Foreskin fibroblast (primary cell): ENCODE measurements at places on chromosomes 6 and 20.

DNA sequence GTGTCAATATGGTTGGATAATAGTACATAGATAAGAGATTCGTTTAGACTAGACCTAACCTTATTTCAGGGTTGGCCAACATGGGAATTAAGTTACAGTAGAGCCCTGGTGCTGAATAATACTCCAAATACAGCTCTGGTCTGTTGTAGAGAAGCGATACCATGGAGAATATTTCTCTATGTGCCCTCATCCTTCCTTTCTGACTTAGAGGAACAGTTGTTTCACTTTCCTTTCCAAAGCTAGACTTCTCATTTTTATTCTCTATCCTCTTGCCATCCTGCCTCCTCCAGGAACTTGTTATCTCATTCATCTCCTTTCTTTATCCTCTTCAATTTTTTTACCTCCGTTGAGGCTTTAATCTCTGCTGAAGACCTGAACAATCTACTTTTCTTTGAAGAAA lies 68.9 kb downstream of the EDN1 start:
- no peak for DNase-seq

GRCh38 chr6:137495703-137496336 lies 1.6 kb upstream of the OLIG3 start:
- no peak for DNase-seq

- DNase-seq, result no peak
These were observed 75.2 kb upstream of the ADGRF1 start for GRCh38 chr6:47117314-47117713.

DNA sequence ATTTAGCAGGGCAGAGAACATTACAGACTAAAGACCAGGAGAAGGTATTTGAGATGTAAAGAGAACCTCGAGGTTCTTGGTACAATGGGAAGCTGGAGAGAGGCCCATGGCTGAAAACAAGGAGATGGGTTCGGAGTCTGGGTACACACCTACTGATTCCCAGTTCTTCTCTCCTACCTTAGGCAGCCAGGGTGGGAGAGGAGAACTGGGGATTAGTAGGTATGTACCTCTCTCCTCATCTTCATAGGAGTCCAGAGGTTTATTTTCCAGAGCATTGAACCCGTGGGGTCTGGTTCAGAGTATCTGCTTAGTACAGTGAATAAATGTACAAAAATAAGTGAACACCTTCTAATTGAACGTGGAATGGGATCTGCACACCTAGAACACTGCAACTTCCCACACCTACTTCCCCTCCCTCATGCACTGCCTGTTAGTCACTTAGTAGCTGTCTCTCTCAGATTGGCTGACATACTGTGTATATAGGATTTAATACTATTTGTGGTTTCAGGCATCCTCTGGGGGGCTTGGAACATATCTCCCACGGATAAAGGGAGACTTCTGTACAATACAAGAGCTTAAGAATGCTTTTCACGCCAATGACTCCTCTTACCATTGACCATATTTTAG lies 23.5 kb upstream of the NUP153 start:
- no peak for DNase-seq

GRCh38 chr6:87935196-87935595 lies 112.4 kb upstream of the SPACA1 start:
- DNase-seq, result no peak

GRCh38 chr6:150063640-150064039 lies 5.3 kb downstream of the ULBP3 start:
- no peak for DNase-seq

GRCh38 chr6:130978180-130978579 lies 84.9 kb downstream of the EPB41L2 start:
- no peak for DNase-seq

GRCh38 chr6:42771741-42772100 lies 10.1 kb upstream of the BICRAL start:
- no peak for DNase-seq

GRCh38 chr20:61666471-61666832 lies 399.2 kb downstream of the TAF4 start:
- DNase-seq, result no peak

DNA sequence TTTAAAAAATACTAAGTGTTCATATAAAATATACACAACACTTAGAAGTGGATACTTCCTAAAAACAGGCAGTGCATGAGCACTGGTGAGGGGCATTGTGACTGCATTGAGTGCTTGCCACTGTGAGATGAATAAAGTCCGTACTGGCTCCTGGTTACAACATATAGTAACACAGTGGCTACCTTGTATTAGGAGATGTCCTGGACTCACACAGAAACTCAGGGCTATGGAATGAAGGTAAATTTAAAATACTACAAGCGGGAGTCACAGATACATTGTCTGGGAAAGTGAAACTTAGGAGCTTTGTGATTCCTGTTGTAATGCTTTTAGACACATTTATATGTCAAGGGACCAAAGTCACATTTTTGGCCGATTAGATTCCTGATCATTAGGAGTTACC lies 36.5 kb upstream of the HLA-G start:
- no peak for DNase-seq

GRCh38 chr20:59947376-59947775 lies 7.2 kb downstream of the FAM217B start:
- no peak for DNase-seq

- no peak for DNase-seq
These were observed 455.4 kb downstream of the RNF144B start for GRCh38 chr6:18842534-18842933.

- no peak for DNase-seq
These were observed 437.3 kb downstream of the DHX35 start for GRCh38 chr20:39399463-39399862.

GRCh38 chr20:3781153-3781910 lies at the start of gene SPEF1:
Gene SPEF1, minus strand, starts transcription at chr20:3781448. Its CDS starts 161 bp downstream, at chr20:3781287.
- DNase-seq, result peak; percentile 91

GRCh38 chr6:16319813-16320532 lies 81.6 kb downstream of the GMPR start:
- peak; percentile 96 for DNase-seq

GRCh38 chr20:19712721-19713260 lies 45.3 kb upstream of the RIN2 start:
- DNase-seq, result peak; percentile 42

DNA sequence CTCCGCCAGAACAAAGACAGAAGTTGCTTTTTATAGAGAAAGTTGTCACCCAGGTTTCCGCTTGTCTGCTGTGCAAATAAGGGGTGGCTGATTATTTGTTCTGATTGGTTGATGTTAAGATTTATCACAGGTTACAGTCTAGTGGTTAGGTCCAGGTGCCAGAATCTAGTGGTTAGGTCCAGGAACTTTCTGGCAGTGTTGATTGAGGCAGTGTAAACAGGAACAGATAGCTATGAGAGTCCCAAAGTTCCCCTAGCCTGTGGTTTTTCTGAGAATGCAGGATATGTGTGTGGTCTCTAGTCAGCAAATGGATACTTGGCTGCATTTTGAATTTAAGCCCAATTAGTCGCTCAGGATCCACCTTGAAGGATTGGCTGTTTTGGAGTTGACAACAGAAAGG lies 148.0 kb downstream of the TMEM200A start:
- peak; percentile 30 for DNase-seq

GRCh38 chr6:46799657-46800056 lies 6.5 kb downstream of the MEP1A start:
- DNase-seq, result no peak

DNA sequence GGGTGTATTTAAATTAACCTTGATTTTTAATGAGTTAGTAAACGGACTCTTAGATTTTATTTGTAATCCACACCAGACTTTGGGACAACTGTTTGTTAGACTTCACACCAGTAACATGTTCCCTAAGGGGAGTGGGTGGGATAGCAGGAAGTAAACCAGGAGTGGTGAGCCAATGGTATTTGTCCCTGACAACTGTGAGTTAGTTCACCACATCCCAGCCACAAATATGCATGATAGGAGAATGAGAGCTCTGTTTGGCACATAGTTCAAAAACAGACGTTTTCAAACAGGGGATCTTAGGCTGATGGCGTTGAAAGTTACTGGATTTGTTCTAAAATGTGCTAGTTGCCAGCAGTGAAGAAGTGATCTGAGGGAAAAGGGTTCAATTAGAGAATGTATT lies 18.7 kb upstream of the COL10A1 start:
- peak; percentile 66 for DNase-seq

DNA sequence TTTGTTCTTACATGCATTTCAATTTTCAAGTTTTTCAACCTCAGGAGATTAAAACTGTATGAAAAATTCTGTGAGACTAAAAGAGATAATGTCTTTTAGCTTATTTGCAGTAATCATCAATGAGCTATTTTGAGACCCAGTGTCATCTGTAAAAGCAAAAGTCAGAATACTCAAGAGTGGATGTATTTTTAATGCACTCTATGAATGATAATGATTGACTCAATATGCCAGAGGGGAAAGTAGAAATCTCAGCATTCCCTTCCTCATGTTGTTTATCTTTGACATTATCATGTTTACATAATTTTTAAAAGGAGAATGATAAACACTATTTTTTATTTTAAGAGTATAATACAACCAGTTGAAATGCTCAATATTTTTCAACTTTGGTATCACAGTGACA lies 162.1 kb downstream of the MMUT start:
- no peak for DNase-seq

DNA sequence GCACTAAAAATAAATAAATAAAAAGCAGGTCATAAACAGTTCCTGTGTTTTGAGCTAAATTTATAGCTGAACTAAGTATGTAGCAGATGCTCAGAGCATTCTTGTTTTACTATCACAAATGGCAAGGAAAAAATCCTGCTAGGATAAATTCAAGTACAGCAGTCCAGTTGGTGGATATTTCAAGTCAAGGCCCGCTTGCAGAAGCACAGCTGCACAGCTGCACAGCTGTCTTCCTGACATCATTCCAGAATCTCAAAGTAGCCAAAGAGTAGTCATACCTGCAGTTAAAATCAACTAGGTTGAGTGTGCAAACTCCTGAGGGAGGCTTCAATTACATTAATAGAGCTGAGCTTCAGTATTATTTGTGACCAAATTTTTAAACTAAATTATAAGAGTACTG lies 297.7 kb upstream of the MANEA start:
- DNase-seq, result no peak

- DNase-seq, result no peak
These were observed 42.1 kb downstream of the MAP3K4 start for GRCh38 chr6:161033667-161034066.

- peak; percentile 93 for DNase-seq
These were observed 532.0 kb downstream of the BCKDHB start for GRCh38 chr6:80638213-80639055.

GRCh38 chr6:165637586-165637985 lies 25.5 kb downstream of the PDE10A start:
- no peak for DNase-seq

- peak; percentile 45 for DNase-seq
These were observed 217.1 kb downstream of the PRL start for GRCh38 chr6:22079783-22080182.

DNA sequence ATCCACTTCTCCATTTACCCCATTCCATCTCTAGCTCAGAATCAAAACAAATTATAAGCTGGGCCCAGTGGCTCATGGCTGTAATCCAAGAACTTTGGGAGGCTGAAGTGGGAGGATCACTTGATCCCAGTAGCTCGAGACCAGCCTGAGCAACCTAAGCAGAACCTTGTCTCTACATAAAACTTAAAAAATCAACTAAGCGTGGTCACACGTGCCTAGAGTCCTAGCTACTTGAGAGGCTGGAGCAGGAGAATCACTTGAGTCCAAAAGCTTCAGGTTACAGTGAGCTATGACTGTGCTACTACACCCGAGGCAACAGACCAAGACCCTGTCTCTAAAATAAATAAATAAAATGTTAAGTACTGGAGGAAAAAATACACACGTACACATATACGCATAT lies 74.7 kb upstream of the RUNX2 start:
- no peak for DNase-seq

DNA sequence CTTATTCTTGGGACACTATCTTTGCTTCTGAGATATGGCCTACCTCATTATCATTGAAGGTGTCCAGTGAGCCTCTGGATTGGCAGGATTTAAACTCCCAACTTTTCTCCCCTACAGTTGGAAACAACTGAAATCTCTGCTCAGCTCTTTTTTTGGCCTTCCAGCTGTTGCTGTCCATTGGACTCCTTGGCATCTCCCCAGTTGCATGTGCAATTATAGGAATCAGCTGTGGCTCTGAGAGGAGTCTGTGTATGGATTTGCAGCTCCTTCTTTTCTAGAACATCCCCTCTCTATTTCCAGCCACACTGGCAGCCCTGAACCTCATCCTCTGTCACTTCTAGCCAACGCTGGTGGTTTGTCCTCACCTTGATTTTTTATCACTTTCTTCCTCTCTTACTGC lies 21.2 kb downstream of the RAB22A start:
- DNase-seq, result peak; percentile 61

DNA sequence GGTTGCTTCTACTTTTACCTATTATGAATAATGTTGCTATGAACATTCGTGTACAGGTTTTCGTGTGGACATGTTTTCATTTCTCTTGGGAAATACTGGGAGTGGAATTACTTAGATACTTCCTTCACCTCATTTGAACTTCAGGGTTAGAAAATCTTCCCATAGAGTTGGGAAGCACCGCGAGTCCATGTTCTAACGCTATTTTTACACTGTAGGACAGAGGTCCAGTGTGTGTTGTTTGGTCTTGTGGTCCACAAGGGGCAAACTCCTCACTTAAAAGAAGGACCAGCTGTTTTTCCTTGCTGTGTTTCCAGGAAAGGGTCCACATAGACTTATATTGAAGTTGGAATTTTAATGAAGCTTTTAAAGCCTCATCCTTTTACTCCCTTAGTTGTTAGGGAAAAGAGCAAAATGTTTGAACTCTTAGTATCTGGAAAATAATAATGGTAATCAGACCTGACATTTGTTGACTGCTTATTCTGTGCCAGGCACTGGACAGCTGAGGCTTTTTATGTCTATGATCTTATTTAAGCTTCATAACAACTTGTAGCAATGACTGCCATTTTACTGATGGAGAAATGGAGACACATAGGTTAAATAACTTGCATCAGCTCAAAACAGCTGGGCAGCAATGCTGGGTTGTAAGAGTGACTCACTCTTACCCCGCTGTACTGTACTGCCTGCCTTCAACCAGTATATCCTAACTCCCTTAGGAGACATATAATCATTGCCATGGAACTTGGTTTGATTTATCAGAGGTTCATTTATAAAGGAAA lies 52.0 kb downstream of the CDC5L start:
- DNase-seq, result peak; percentile 59

- DNase-seq, result no peak
These were observed 105.0 kb downstream of the SLC24A3 start for GRCh38 chr20:19317237-19318069.

DNA sequence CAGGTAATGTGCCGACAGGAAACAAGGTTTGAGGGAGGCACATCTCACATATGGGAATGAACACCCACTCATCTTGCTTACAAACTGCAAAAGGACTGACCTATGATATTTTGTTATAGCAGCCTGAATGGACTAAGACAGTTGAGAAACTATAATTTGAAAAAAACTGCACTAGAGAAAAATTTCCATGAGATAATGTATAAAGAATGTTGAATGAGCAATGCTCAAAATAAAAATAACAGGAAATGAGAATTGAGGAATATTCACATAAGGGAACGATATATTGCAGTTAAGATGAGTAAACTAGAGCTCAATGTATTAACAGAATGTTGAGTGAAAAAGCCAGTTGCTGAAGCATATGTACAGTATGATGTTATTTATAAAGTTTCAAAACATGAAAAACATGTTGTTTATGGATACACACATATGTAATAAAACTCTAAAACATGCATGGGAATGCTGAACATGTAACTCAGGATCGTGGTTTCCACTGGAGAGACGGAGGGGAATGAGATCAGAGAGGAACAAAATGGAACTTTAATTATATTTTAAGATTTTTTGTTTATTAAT lies 6.3 kb upstream of the TBC1D22B start:
- DNase-seq, result peak; percentile 53

- no peak for DNase-seq
These were observed 98.3 kb downstream of the MACROD2 start for GRCh38 chr20:14093652-14094051.

- no peak for DNase-seq
These were observed 55.4 kb downstream of the LINC00237 start for GRCh38 chr20:21050710-21051109.

GRCh38 chr6:107987805-107988204 lies 29.8 kb upstream of the SEC63 start:
- DNase-seq, result no peak
